ENCODE measurements at places on chromosomes 4 and X.
A peak's percentile ranks its signal among the peaks of the same experiment; 100 is the strongest.

GRCh38 chr4:102358128-102358527, 12.8 kb upstream of the SLC39A8 start:
- DNase-seq, result no peak

DNA sequence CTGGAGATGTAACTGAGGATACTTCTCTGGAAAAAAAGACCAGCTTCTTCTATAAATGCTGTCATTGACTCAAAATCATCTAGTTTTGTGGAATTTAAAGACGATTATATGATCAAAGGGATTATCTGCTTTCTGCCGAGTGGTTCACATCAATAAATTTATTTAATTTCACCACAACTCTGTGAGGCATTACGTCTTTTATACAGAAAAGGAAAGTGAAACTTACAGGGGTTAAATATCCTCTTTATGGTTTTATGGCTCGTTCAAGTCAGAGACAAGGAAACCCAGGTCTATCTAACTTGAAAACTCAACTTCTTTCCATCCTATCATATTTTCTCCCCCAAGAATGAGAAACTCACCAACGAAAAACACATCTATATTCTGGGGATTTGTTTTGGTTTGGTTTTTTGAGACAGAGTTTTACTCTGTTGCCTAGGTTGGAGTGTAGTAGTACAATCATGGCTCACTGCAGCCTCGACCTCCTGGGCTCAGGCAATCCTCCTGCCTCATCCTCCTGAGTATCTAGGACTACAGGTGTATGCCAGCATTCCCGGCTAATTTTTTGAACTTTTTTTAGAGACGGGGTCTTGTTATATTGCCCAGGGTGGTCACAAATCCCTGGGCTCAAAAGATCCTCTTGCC, 377.9 kb upstream of the EMCN start:
- no peak for DNase-seq

- no peak for DNase-seq
These were observed 118.0 kb upstream of the GPC4 start for GRCh38 chrX:133533249-133533648.

- peak; percentile 44 for DNase-seq
These were observed 151.7 kb upstream of the RPS6KA6 start for GRCh38 chrX:84339507-84340364.

- peak; percentile 92 for DNase-seq
These were observed 12.0 kb upstream of the TMEM154 start for GRCh38 chr4:152691761-152692160.

- DNase-seq, result no peak
These were observed 101.2 kb downstream of the ZNF674 start for GRCh38 chrX:46444011-46444410.

DNA sequence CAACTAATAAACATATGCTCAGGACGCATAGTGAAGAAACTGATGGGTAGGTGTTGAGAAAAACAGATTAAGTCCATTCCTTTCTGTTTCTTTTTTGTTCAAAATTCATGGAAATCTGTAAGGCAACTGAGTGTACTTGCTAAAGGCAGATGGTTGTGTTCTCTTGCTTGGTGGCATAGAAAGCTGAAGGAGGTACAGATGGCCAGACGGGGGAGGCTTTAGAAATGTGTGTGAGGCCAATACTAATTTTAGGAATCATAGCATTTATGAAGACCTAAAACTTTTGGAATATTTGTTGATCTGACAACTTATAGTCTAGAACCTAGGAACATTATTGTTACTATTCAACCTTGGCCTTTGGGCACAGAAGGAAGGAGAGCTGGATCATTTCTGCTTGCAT, 56.8 kb upstream of the EMCN start:
- DNase-seq, result no peak

- no peak for DNase-seq
These were observed 9.6 kb upstream of the PGRMC1 start for GRCh38 chrX:119226446-119226845.

- DNase-seq, result no peak
These were observed 78.3 kb upstream of the C1QTNF7 start for GRCh38 chr4:15349531-15349935.

DNA sequence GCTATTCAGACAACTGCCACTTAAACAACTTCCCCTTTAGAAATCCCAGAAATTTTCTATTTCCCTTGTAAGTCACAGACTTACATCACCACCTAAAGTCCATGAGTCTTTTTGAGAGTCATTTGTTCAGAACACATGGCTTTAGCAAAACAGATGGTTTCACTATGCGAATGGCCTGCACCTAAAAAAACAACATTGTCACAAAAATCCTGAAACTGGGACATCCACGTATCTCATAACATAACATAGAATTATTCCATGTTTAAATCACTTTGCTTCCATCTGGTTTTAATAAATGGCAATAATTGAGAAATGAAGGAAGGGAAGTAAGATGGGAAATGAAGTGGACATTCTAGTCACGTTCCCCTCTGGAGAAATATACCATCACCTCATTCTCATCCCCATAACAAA, 155.3 kb upstream of the EDNRA start:
- DNase-seq, result no peak

GRCh38 chr4:115514675-115515074, 401.3 kb upstream of the NDST4 start:
- no peak for DNase-seq

GRCh38 chr4:92012899-92013867, 290.6 kb upstream of the GRID2 start:
- no peak for DNase-seq

GRCh38 chr4:53748328-53748772, 157.1 kb upstream of the LNX1 start:
- no peak for DNase-seq

DNA sequence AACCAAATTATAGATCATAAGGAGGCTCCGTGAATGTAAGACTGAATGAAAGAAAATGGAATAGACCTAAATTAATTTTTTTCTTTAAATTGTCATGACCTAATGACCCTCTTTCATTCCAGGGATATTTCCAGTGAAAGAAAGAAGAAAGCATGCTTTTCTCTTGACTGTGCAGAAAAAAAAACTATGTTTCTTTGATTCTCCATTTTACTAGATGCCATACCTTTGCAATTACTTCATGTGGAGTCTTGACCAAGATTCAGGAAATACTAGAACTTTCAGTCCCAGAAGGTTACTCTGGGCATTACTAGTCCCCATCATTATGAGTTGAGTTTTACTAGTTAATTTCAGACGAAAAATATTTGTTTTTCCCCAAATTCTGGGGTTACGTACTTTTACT, 6.4 kb upstream of the COMMD8 start:
- no peak for DNase-seq

GRCh38 chr4:174016251-174016650, 267.2 kb downstream of the FBXO8 start:
- no peak for DNase-seq

GRCh38 chrX:34866646-34867045, 76.0 kb upstream of the FAM47B start:
- DNase-seq, result no peak

- DNase-seq, result no peak
These were observed 9.9 kb upstream of the GK start for GRCh38 chrX:30643313-30643821.

DNA sequence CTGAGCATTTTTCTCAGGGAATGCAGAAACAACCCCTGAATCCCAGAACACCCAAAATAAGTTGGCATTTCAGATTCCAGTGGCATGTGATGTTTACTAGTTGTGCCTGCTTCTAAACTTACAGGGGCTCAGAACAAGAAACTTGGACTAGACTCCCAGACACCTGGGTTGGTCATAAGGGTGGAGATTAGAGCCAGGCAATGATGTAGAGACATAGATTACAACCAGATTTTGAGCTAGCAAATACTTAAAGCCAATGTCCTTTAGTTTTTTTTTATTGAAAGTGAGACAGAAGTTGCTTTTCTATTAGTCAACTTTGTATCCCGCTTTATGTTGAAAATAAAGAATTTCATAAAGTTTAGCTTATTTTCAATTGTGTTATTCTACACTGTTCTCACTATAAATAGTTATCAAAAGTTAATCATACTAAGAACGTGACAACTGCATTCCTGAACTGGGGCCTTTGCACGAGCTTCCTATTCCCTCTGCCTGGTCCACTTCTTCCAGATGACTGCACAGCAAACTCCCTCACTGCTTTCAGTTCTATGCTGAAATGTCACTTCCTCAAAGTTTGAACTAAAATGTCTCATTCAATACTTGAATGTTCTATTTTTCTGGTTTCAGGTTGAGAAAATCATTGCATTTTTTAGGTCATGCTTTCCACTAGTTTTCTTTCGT, 224.7 kb upstream of the PPP1R2C start:
- no peak for DNase-seq

- no peak for DNase-seq
These were observed 53.4 kb upstream of the TRPC3 start for GRCh38 chr4:122005064-122005755.

DNA sequence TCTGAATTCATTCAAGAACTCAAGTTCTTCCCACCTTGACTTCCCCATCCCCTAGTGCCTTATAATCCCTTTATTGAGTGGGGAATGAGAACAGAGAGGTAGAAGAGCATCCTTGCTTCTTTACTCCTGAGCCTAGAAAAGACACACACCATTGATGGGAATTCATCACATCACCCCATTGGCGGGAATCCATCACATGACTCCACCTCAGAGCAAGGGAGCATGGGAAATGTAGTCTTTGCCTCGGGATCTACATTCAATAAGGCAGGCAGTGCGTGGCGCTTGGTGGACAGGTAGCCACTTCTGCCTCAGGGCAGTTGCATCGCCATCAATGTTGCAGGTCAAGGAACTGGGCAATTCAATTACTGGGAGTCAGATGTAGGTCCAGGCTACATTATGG, 50.7 kb downstream of the MXRA5 start:
- no peak for DNase-seq

DNA sequence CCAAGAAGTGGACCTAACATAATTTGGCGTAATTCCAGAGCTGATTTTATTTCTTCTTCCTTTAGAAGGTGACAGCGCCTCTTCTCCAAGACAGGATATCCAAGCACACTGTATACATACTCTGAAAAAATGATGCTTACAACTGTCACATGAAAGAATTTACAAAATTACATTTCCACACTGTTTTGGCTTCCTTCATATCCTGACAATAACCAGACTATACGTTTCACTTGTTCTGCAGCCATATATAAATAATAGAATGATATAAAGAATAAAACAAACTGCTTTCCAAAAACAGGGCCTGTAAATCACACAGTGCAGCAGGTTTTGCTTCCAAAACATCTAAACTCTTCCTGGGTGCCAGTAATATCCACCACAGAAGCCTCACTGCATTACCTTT, 141.6 kb downstream of the FBXO8 start:
- DNase-seq, result no peak

- DNase-seq, result no peak
These were observed 148.5 kb upstream of the PJA1 start for GRCh38 chrX:69313617-69314290.

DNA sequence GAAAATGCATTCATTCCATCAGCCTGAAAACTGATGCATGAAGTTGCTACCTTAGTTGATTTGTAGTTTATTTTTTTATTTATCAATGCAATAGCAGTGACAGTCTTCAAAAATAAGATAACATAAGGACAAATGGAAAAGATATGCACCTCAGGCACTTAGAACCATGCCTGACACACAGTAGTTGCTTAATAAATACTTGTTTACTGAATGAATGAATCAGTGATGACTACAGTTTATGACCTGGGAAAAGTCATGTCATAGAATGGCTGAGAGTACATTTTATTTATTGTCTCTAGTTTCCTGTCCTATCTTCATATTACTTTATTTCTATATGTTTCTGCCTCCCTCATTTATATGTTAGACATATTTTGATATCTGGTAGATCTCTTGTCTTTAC, 171.8 kb downstream of the TLL1 start:
- DNase-seq, result no peak

GRCh38 chr4:161376275-161376674, 787.5 kb downstream of the FSTL5 start:
- DNase-seq, result no peak

GRCh38 chr4:8552024-8552423, 28.2 kb upstream of the GPR78 start:
- no peak for DNase-seq

DNA sequence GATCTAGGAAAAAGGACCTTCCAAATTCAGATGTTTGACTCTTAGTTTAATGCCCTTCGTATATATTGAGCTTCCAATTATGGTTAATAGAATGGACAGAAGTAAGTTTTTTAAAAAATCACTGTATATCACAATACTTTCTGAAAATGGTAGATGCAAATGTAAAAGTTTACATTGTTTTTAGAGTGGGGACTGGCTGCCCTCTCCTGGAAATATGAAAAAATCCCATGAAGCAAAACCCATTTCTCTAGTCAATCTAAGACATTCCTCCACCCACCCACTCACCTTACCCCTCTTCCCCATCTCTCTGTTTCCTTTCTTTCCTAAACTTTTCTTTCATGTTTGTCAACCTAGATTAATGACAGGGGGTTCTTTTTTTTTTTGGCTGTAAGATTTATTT, 134.5 kb downstream of the ARHGAP6 start:
- DNase-seq, result no peak

DNA sequence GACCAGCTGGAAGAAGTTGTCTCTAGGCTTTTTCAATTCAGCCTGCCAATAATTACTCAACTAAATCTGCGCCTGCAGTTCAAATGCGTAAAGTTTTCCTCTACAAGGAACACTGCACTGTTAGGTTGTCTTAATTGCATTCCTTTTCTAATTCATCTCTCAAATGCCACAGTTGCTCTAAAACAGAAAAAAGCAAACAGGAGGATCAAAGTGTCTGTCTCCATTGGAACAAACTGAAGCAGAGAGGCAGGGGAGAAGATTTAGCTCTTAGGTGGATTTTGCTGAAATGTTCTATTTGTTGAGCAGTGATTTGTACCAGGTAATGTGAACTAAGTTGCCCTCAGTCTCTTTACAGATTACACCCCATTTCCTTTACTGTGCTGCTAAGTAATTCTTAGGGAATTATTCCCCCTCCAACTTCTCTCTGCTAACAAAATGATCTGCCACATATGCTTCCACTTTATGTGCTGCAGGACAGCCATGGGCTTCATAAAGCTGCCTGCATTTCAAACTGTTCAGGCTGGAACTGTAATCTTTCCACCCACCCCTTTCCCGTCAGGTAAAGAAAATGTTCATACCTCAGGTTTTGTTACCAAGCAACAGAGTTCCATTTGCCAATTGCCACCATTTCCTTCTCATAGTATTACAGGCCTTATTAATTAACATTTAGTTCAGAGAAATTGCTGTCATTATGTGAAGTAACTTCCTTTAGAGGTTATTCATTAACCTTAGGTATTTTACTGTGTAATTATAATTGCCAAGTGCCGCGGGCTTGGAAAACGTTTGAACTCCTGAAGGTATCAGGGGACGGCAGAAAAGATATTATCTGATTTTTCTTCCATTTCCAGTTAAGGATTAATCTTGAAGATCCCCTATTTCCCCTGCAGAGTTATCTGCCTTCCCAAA, 149.3 kb downstream of the SPRY1 start:
- no peak for DNase-seq

- DNase-seq, result no peak
These were observed 1.4 kb downstream of the SEL1L3 start for GRCh38 chr4:25861280-25861950.

GRCh38 chr4:170599894-170600293, 510.1 kb upstream of the AADAT start:
- DNase-seq, result no peak
